Coronary artery (tissue), 2 donors: ENCODE measurements at places on chromosomes 7 and 10.
A peak's percentile ranks its signal among the peaks of the same experiment; 100 is the strongest.

DNA sequence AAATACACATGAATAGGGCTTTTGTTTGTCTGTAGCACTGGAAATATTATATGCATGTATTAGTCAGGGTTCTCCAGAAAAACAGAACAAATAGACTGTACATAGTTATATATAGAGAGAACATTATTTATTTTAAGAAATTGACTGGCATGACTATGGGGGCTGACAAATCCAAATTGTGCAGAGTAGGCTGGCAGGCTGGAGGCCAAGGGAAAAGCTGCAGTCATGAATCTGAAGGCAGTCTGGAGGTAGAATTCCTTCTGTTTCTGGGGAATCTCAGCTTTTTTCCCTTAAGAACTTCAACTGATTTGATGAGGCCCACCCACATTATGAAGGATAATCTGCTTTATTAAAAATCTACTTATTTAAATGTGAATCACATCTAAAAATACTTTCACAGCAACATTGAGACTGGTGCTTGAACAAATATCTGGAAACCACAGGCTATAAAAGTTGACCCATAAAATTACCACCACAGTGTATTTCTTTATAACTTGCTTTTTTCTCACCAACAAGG lies 344.2 kb upstream of the KIAA1217 start:
- no peak for DNase-seq

DNA sequence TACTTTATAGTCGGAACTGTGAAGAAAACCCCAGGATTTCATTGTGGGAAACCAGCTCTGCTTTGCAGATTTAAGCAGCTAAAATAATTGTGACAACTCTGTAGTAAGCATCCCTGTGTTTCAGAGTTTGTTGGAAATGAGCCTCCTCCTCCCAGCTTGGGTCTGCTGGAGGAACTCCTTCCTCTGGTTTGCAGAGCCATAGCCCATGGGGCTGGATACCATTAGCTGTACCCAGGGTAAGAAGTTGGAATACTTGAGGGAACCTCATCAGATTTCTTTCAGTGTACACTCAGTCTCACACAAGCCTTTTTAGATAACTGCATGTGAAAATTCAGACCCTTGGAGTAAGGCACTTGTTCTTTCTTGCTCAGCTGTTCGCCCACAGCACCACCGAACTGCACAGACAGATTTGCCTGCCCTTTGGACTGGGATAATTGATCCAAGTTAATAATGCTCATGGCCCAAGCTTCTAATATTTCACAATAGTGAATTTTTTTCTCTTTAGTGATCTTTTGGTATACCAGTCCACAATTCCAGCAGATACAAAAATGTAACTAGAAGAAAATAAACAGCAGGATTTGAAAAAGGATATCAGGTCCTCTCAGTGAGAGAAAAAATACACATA lies 467.4 kb upstream of the FZD8 start:
- DNase-seq: no peak

DNA sequence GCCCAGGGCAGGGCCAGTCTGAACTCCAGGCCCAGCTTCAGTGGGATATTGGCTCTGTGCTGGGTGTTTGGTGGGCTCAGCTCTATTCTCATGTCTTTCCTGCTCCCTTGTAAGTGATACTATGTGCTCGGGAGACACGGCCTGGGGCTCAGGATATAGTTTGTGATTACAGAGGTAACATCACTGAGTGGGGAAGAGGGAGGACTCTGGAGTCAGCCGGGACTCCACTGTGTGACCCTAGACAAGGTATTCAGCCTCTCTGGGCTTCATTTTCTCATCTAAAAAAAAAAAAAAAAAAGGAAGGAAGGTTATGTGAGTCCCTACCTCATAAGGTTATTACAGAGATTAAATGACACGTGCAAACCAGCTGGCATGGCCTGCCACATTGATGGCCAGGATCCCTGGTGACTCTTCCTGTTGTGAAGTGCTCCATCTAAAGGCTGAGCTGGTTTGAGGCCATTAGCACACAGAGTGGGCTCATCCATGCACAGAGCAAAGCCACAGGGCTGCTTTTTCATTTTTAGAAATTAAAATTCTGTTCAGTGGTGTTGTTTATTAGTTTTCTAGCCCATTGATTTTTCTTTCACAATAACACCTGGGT lies 15.7 kb downstream of the SLC13A4 start:
- DNase-seq: no peak

- DNase-seq: peak; percentile 87
Observed at GRCh38 chr7:100602889-100603725, 944 bp downstream of the PCOLCE start.

DNA sequence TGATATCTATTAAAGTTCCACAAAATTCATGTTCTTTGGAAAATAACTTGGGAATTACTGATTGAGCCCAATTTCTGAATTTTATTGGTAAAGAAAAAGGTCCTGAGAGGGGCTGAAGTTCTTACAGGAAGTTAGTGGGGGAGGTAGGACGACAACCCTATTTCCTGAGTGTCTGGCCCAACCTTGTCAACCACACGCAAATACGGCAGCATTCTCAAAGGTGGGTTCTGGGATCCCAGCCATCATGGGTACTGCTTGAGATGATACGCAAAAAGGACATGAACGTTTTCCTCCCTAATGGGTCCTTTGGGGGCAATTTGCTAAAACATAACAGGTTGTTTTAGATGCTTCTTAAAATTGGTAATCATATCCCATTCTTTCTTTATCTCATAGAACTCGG lies 2.7 kb upstream of the PDCD4 start:
- DNase-seq: no peak

DNA sequence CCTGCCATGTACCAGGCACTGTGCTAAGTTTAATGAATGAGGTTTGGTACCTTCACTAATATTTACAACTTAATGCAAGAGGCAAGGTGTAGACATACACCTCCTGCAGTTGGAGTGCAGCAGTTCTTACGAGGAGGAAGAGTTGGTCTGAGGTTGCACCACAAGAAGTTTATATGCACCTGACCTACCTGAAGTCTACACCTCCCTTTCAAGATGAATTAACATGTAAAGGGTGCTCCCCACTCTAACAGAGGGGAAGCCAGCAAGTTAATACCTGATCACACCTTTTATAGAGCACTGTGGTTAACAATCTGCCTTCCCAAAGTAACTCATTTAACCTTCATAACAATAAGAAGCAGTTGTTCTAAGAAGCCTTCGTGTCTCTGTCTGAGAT lies 120.0 kb downstream of the LYZL1 start:
- DNase-seq: no peak

- DNase-seq: no peak
Observed at GRCh38 chr10:16893664-16894063, 76.4 kb upstream of the RSU1 start.

GRCh38 chr7:130903358-130903974 lies 169.5 kb upstream of the KLF14 start:
- DNase-seq: no peak

- DNase-seq: no peak
Observed at GRCh38 chr7:47600199-47601118, 18.5 kb upstream of the TNS3 start.
